ENCODE measurements at places on chromosomes 5 and 9.

- no peak for DNase-seq
Measured at GRCh38 chr5:124512236-124512635, 234.2 kb downstream of the ZNF608 start.

GRCh38 chr9:18314316-18314715 lies 159.6 kb upstream of the ADAMTSL1 start:
- DNase-seq: no peak

DNA sequence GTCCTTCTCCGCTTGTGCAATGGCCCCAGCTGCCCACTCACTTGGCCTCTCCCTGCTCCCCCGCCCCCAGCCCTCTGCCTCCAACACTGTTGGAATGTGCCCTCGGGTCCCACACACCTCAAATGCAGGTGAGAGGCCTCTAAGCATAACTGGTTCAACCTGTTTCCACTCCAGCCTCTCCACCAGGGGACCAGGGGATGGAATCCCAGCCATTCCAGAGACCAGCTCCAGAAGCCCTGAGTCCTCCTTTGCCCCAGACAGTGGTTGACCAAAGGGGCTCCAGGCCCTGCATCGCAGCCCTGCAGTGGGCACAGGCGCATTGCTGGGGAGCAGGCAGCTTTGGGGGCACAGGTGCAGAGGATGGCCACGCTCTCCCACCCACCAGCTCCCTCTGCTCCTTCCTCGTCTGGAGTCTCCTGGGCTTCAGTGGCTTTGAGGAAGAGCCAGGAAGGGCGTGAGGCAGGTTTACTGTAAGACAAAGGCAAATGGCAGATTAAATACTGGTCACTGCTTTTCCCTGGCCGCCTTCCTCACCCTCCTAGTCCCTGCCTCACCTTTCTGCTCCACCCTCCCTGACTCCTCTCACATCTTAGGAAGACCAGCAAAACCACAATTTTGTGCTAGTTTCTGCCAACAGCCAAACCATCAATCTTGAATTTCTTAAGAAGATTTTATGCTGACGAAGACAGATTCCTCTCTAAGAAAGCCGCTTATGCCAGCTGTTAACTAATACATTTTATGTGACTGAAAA lies 29.1 kb upstream of the IRX2 start:
- DNase-seq: no peak

DNA sequence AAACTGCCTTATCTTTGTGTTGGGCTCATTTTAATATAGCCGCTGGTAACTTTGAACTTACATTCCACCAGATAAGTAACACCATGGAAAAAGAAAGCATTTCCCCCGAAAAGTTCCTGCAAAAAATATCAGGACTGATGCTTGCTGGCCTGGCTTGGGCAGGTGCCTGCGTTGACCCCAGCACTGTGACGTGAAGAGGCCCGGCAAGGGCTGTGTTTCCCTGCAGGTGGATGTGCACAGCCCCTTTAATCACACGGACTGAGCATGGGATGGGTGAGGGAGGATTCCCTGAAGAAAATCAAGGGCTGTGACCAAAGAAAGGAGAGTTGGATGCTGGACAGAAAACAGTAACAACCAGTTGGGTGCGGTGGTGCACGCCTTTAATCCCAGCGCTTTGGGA lies 138.2 kb downstream of the NSG2 start:
- peak; percentile 33 for DNase-seq

GRCh38 chr9:74503666-74504065 lies 6.5 kb downstream of the RORB start:
- no peak for DNase-seq

DNA sequence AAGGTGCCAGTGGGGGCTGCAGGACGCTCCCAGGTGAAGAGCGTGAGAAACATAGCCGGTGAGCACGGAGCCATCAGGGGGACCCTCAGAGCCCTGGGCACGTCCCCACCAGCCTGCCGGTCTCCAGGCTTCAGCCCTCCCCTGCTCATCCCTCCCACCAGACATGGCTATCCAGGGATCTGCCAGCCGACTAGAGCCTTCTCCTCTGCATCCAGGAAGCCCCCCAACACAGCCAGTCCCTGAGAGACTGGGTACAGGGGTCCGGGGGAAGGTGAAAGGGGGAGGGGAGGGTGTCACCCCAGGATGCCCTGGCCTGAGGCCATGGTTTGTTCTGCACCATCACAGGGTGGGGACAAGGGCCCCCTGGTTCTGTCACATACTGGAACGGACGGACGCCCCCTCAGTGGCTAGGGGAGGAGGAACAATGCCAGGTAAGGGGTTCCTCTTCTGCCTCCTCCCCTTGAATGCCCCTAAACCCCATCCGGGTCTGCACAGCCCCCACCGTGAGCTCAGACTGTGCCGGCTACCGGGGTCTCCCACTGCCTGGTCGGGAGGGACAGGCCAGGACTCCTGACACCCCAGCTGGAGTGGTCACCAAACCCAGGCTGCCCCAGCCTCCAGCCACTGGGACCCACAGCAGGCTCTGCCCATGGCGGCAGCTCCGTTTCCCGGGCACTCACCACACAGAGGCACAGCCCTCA lies 34.3 kb downstream of the NACC2 start:
- DNase-seq: peak; percentile 63

DNA sequence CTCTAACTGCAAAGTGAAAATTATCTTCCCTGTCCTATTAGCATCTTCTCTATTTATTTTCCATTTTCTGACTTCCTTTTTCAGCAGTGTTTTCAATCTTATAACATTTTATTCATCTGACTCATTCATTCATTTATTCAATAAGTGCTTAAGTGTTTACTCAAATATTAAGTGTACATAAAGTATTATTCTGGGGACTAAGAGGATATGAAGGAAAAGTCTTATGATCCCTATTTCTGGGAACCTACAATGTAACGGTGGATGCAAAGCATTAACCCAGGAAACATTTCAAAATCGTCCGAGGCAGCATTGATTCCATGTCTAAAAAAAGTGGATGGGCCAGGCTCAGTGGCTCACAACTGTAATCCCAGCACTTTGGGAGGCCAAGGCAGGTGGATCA lies 19.4 kb upstream of the TRPM6 start:
- DNase-seq: no peak

GRCh38 chr9:76917299-76917698 lies 11.4 kb upstream of the PRUNE2 start:
- DNase-seq: no peak

DNA sequence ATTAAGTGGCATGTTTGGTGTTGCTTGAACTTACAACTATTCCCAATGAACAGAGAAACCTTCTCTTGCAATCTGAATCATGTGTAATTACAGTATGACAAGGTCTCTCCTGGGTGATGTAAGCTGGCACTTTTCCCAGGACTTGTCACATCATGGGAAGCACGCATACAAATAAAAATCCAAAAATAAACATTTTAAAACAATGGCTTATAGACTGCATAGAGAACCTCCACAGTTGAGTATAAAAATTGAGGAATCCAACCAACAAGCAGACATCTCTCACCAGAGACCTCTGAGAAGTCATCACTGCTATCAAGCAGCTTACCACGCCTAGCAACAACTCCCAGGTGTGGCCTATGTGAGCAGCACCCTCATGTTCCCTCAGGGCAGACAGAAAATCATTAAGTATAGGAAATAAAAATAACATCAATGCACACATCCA lies 3.9 kb downstream of the MLLT3 start:
- DNase-seq: no peak

GRCh38 chr5:172801179-172801671 lies 30.2 kb upstream of the DUSP1 start:
- no peak for DNase-seq

DNA sequence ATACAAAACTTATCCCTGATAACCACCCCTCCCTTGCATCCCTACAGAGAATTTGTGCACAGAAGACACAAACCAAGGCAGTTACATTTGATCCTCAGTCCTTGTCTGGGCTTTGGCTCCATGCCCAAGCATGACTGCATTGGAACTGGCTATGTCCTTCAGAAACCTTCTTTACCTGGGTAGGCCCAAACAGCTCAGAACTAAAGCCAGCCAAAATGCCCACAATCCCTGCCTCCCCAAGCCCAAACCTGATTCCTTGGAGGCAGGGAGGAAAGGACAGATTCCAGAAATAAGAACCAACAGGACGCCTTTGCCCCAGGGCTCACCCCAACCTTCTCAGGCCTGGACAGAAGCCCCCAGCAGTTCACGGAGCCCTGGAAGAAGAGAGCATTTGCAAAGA lies 8.2 kb downstream of the IL17B start:
- no peak for DNase-seq

GRCh38 chr9:96509026-96509425 lies 59.1 kb downstream of the HABP4 start:
- DNase-seq: no peak

- DNase-seq: peak; percentile 33
Measured at GRCh38 chr9:114119242-114120191, 20.4 kb upstream of the KIF12 start.

- DNase-seq: no peak
Measured at GRCh38 chr9:107375651-107376369, 92.7 kb downstream of the RAD23B start.

- no peak for DNase-seq
Measured at GRCh38 chr5:103589357-103589756, 26.8 kb upstream of the NUDT12 start.

- DNase-seq: no peak
Measured at GRCh38 chr9:137191691-137192447, 3.4 kb downstream of the SSNA1 start.

DNA sequence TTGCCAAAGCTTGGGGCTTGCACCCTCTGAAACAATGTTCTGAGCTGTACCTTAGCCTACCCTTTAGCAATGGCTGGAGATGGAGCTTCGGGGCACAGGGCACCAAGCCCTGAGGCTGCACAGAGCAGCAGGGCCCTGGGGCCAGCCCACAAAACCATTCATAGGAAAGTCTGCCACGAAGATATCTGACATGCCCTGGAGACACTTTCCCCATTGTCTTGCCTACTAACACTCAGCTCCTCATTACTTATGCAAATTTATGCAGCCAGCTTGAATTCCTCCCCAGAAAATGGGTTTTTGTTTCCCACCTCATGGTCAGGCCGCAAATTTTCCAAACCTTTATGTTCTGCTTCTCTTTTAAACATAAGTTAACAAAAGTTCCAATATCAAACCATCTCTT lies 105.7 kb downstream of the DTWD2 start:
- no peak for DNase-seq

DNA sequence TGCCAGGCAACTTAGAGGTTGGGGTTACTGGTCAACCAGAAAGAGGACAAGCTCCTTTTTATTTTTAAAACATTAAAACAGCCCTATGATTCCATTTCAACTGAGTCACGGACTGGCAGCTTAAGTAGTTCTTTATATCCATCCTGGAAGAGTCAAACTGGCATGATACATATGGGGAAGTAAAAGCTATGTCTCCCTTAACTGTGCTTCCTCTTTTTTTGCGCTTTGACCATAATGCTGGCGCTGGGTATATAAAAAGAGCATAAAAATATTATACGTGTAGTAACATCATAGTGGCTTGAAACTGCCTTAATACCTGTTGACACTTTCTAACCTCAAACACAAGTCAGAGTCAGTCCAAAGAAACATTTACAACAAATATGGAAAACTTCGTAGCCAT lies 274.4 kb downstream of the CSNK1G3 start:
- no peak for DNase-seq

DNA sequence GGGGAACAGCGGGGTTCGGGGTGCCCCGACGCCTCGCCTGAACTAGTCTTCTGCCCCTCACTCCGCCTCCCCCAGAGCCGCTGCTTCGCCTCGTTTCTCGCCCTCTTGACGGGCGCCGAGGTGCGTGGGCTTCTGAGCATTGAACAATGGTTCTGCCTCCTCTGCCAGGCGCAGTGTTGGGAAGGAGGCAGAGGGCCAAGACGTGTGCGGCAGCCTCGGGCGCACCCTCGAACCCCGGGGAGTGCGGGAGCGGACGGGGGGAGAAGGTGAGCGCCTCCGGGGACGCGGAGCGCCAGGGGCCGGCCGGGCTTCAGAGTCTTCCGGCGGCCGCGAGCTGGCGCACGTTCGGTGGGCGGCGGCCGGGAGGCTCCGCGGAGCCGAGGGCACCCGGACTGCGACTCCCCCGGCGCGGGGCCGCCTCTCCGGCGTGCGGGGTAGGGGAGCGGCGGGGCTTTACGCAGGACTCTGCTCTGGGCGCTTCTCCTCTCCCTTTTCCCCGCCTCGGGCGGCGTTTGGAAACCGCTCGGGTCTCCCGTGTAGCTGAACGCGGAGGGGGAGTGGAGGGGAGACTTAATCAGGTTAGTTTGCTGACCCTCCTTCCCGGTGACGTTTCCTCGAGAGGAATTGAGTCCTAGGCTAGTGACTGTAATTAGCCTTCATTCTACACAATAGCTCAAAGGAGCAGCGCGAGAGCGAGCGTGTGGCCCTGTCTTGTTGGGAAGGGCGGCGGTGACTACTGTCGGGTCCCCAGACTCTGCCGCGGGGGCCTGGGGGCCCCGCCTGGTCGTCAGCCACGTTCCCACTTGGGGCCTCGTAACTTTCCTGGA lies 1.1 kb downstream of the VLDLR start:
- DNase-seq: no peak

- DNase-seq: no peak
Measured at GRCh38 chr9:132409828-132410528, at the start of gene CFAP77. CFAP77 (plus strand) TSS chr9:132410211; CDS start chr9:132410272, 61 bp downstream.

GRCh38 chr9:16153741-16154140 lies 600.9 kb downstream of the CCDC171 start:
- DNase-seq: no peak

DNA sequence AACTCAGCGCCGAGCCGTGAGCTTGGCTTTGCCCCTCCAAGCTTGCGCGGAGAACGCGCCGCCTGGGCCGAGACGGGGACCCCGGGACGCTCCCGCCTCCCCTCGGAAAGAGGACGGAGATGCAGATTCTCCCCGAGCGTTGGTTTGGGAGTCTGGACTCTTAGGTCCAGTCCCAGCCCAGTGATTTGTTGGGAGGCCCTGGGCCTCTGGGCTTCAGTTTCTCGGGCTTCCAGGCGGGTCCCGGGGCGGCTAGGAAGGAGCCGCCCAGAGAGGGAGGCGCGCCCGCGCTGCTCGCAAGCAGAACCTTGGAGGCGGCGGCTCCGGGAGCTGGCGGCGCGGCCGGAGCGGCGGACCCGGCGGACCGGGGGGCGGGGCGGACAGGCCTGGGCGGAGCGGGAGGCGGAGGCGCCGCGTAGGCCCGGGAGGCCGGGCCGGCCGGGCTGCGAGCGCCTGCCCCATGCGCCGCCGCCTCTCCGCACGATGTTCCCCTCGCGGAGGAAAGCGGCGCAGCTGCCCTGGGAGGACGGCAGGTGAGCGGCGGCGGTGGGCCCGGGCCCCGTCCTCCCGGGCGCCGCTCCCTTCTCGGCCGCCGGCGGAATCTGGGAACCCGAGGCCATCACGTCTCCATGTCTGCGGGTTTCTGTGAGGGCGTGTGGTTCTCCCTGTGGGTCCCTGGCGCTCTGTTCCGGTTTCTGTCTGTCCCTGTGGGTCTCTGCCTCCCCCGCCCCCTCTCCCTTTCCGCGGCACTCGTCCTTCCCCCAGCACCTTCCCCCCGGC lies at the start of gene B4GALT7:
TSS of gene B4GALT7 (plus strand) at position 402 of the 777 bp plus-strand sequence. CDS start at position 481, 79 bp downstream.
- peak; percentile 95 for DNase-seq
